ENCODE measurements at places on chromosomes 3 and 15. TPM values are rescaled to one million over a fixed set of nuclear protein-coding genes. Genes with fewer than 3 reads are reported as not detected.

Gene GPD1L
- total RNA-seq: 19.1 TPM

Gene MAGEL2
- under 0.01 TPM for total RNA-seq

Gene HYKK
- total RNA-seq: 2.6 TPM

Gene SLC38A3
- total RNA-seq: not detected

Gene CNTN3
- total RNA-seq: 1.8 TPM

Gene DNAJC17
- 38.2 TPM for total RNA-seq

Gene ISL2
- 0.26 TPM for total RNA-seq

Gene LDHAL6B
- total RNA-seq: not detected

Gene PRKCI
- total RNA-seq: 39.5 TPM

Gene CDC25A
- total RNA-seq: 15.8 TPM

Gene RSL24D1
- 59.7 TPM for total RNA-seq

Gene CCK
- not detected for total RNA-seq

Gene CHL1
- not detected for total RNA-seq

Gene APBA2
- total RNA-seq: 42.1 TPM

Gene SLC35G2
- 15.6 TPM for total RNA-seq

Gene CACNA1D
- not detected for total RNA-seq

Gene KIAA1143
- 18.7 TPM for total RNA-seq

Gene CCR3
- total RNA-seq: not detected

Gene FGD5
- total RNA-seq: 84.3 TPM

Gene NDN
- total RNA-seq: 25.0 TPM

Gene KCNAB1
- 0.40 TPM for total RNA-seq

Gene PP2D1
- not detected for total RNA-seq

Gene FOXL2
- total RNA-seq: 0.07 TPM

Gene LRRC15
- total RNA-seq: not detected

Gene TM4SF18
- 81.6 TPM for total RNA-seq

Gene PLD1
- 81.0 TPM for total RNA-seq
